ENCODE measurements at places on chromosomes 4 and X.

- DNase-seq: no peak
Measured at GRCh38 chr4:165207016-165207430, 338 bp upstream of the KLHL2 start.

DNA sequence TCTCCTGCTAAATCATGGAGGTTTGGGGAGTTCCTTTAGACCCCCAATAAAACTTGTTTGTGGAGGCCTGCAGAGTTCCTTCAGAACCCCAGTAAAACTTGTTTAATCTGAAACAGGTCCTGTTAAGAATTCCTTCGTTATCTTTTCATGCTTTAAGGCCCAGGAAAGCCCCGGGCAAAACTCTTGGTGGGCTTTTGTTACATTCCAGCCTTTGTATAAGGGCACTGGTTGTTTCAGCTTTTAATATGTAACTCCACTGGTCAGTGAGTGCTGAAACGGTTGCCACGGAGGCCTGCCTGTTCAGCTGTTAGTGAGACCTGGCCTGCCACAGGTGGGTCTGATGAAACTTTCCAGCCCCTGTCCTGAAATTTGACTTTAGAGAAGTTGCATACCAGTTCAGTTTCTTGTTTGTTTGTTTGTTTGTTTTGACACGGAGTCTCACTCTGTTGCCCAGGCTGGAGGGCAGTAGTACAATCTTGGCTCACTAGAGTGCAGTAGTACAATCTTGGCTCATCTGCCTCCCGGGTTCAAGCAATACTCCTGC is 12.4 kb upstream of the DHRSX start:
- DNase-seq: no peak

DNA sequence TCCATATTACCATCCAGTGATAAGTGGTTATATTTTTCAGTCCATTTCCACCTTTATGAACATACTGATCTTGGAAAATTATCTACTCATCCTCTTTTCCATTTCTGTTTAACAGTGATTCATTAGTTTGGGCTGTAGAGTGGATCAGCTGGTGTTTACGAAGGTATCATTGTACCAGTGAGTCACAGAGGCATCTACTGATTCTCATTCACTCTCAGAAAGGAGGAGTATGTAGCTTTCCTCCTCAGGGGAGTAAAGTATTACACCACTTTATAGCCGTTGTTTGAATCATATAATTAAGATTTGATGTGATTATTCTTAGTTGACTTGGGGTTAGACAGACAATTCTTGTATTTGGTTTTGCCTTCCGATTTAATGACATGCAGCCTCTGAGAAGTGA is 74.7 kb downstream of the GALNT7 start:
- no peak for DNase-seq

DNA sequence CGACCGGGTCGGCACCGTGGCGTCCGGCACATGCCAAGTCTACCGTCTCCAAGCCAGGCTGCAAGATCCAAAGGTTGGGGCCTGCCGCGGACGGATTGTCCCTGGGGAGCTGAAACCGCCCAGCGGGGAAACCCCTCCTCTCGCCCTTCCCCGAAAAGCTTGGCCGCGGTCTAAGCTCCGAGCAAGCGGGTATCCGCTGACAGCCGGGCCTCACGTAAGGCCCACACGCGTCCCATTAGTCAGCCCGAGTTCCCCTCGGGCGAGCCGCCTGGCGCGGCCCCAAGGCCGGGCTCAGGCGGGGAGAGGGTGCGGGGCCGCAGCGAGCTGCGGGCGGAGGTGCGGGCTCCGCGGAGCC is 6.8 kb upstream of the BCOR start:
- DNase-seq: no peak

GRCh38 chrX:98338544-98338943 is 1454.8 kb downstream of the RPA4 start:
- DNase-seq: no peak

GRCh38 chrX:10667143-10667542 is 46.8 kb upstream of the MID1 start:
- no peak for DNase-seq

GRCh38 chr4:101218346-101218745 is 129.0 kb downstream of the PPP3CA start:
- no peak for DNase-seq
